Activated effector memory CD4-positive, alpha-beta T cell treated with anti-CD3 and anti-CD28 coated beads, Interleukin-2, amount 50 U/mL, for 16 hours (primary cell): ENCODE measurements at places on chromosomes 5 and 9.
A peak's percentile ranks its signal among the peaks of the same experiment; 100 is the strongest.

- no peak for DNase-seq
These were observed 196.2 kb downstream of the C9orf152 start for GRCh38 chr9:110011628-110012320.

- no peak for DNase-seq
These were observed 49.2 kb downstream of the SIL1 start for GRCh38 chr5:139148986-139149385.

GRCh38 chr5:41682641-41683040 is 172.2 kb upstream of the PLCXD3 start:
- DNase-seq, result no peak

- no peak for DNase-seq
These were observed 8.1 kb downstream of the FSD1L start for GRCh38 chr9:105455836-105456475.

DNA sequence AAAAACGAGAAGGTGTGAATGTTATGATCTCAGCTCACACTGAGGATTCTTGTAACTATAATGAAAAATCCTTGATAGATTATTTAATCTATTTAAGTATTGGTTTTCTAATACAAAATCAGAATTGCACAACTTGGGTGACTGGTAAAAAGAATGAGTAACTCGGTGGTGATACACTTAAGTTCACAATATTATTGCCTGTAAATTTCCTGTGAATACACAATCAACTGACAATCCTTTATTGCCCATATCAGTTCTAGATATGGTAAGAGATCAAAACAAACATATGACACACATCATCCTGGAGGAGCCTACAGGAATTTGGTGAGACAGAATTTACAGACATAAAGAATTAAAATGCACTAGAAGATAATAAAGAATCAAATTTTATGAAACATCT is 14.1 kb upstream of the LURAP1L start:
- no peak for DNase-seq

- peak; percentile 71 for DNase-seq
These were observed 86.3 kb upstream of the MELK start for GRCh38 chr9:36486329-36486932.

DNA sequence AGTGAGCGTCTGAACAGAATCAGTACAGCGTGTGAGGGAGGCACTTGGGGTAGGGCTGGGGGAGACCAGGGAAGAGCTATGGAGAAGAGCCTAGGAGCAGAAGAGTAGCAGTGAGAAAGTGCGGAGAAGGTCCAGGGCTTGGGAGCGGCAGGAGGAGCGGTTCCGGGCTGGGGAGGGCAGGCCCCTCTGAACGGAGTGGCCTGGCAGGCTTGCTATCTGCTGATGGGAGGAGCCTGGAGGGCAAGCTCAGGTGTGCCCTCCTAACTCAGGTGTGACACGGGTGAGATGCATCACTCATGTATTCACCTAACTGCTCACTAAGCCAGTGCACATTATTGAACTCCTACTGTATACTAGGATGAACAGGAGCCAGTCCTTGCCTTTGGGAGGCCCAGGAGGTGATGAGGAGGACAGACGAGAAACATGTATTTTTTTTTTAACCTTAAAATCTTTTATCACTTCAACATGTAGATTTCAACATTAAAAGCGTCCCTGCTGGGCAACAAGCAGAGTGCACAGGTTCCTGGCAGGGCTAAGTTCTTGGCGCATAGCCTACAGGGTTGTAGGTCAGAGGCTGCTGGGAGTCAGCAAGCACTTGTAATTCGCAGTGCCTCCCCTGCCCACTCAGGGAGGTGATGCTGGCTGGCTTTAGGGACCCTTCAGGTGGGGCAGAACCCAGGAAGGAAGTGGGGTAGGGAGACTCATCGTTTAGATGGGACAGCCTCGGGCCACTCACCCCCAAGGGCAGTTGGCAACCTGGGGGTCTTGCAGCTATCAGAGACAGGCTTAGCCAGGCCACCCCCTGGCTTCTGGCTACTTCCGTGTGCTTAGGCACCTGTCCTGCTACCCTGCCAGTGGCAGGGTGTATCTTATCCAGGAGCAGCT is 55.5 kb downstream of the TMOD1 start:
- DNase-seq, result peak; percentile 43

- no peak for DNase-seq
These were observed 146.9 kb upstream of the SLC1A3 start for GRCh38 chr5:36459176-36460135.

DNA sequence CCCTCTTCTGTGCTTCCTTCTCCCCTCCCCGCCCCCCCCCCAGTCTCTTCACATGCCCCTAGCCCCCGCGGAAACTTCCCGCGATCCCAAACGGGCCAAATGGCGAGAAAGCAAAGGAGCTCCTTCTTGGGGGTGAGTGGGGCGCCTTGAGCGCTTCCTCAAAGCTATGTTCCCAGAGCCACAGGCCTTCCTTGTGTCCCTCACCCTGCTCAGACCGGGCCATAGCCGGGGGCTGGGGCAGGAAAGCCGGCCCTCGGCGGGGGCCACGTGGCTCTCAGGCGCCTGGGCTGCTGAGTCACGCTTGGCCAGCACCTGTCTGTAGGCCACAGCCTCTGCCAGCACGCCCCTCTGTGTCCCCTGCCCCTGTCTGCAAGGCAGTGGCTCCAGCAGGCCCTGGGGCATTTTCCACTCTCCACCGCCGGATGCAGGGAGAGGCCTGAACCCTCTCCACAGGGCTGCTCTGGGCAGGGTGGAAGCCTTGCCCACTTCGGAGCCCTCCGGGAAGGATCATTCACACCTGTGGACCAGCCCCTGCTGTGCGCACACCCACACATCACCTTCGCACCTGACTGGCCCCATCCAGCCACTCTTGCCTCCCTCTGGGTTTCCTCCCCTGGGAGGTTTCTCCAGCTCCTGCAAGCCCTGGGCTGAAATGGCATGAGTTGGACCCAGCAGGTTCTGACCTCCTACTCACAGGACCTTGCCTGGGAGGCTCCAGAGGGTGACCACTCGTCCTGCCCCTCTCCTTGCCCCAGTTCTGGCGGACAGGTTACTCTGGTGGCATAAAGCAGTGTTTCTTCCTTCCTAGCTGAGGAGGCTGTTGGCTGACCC is 1.2 kb upstream of the SQSTM1 start:
- peak; percentile 83 for DNase-seq

DNA sequence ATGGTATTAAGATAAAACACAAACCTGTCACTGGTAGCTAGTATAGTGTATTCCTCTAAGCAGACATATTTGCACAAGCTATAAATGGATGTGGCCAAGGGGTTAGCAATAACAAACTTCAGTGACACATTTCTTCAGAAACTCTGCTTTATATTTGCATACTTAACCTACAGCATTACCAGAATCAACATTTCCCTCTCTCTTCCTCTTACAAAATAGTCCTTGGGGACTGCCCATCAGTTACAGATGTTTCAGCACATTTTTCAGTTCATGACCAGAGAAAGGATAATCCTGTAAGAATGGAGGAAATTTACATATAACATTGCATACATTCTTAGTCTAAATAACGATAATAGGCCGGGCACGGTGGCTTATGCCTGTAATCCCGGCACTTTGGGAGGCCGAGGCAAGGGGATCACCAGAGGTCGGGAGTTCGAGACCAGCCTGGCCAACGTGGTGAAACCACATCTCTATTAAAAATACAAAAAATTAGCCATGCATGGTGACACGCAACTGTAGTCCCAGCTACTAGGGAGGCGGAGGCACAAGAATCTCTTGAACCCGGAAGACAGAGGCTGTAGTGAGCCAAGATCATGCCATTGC is 25.3 kb upstream of the SLC1A1 start:
- DNase-seq, result no peak

- DNase-seq, result no peak
These were observed 31.7 kb downstream of the ITK start for GRCh38 chr5:157212307-157212706.

- DNase-seq, result no peak
These were observed 35.6 kb downstream of the MEF2C start for GRCh38 chr5:88847420-88847819.

DNA sequence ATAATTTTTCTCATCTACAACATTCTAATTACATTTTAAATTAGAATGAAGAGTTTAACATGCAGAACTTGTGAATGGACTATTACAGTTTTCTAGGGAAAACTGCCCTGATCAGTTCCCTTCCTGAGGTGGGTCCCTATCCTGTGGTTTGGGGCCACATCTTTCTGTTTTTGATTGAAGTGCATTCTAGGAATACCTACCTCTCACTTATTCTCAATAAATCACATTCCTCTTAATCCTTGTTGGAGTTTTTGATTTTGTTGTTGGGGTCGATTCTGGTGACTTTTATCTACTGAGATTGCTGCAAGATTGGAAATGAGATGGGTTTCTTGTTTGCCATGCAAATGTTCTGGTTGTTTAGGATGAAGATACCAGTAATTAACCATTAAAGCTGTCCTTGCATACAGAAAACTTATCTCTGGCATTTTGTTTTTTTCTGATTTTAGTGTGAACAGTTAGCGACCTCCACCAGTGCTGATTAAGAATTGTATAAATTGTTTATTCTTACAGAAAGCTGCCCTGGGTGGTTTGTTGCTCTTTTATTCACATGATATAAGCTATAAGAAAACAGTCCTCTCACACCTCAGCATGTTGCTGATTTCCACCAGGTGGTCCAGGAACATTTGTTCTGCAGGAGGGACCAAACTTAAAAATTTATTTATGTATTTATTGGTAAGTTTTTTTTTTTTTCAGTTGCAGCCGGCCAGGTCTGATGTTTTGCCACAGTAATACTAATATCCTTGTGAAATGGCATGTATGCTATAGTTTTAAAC is 269.9 kb downstream of the FANCC start:
- no peak for DNase-seq

- no peak for DNase-seq
These were observed 26.5 kb downstream of the TRMO start for GRCh38 chr9:97895695-97896332.

DNA sequence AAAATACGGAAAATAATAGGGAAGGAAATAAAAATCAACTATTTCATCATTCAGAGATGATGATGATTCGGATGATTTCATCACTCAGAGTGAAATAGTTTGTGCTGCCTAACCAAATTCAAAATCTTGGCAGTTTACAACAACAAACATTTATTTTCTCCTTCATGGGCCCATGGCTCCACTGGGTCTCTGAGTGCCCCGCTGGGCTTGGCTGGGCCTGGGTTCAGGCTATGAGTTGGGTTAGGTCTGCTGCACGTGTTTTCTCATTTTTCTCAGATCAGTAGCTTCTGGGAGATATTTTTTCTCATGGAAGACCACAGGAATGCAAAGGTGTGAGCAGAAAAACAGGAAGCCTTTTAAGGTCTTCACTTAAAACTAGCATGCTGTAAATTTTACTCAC is 24.0 kb upstream of the F2RL1 start:
- no peak for DNase-seq

- no peak for DNase-seq
These were observed 26.6 kb downstream of the MRPL22 start for GRCh38 chr5:154967421-154968024.

GRCh38 chr5:102670224-102670836 is 84.8 kb upstream of the PAM start:
- DNase-seq, result no peak

DNA sequence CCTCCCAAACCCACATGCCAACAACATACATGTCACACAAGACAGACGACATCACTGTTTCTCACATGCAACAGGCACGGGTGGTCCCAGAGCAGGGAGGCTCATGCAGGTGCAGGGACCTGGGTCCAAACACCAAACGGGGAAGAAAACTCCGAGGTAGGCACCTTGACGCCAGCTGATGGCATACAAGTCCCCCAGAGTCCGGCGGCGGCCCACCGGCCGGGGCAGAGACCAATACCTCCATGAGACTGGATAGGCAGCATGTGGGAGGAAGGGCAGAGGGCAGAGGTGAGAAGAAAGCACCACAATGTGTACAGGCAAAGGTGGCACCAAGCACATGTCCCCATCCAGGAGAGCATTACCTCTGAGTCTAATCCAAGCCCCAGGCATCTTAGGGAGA is 73.0 kb upstream of the UBTD2 start:
- no peak for DNase-seq

GRCh38 chr5:130549884-130550561 is 615.0 kb downstream of the HINT1 start:
- no peak for DNase-seq

GRCh38 chr5:72015103-72015548 is 92.1 kb upstream of the MAP1B start:
- DNase-seq, result no peak

DNA sequence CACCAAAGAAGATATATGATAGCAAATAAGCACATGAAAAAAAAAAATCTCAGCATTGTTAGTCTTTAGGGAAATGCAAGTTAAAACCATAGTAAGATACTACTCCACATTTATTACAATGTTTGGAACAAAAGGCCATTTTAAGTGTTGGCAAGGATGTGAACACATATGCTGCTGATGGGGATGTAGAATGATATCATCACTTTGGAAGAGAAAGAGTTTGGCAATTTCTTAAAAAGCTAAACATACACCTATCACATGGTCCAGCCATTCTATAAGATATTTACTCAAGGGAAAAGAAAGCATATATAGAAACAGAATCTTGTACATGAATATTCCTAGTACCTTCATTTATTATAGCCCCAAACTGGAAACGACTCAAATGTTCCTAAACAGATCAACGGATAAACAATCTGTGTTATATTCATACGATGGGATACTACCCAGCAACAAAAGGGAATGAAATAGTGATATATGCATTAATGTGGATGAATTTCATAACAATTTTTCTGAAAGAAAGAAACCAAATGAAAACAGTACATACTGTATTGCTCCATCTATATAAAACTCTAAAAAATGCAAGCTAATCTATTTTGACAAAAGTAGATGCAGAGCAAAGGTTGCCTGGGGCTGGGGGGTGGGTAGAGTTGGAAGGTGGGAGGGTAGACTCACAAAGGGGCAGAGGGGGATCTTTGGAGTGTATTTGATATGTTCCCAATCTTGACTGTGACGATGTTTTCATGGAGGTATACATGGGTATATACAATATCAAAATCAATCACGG is 45.7 kb upstream of the SMAD5 start:
- DNase-seq, result no peak

DNA sequence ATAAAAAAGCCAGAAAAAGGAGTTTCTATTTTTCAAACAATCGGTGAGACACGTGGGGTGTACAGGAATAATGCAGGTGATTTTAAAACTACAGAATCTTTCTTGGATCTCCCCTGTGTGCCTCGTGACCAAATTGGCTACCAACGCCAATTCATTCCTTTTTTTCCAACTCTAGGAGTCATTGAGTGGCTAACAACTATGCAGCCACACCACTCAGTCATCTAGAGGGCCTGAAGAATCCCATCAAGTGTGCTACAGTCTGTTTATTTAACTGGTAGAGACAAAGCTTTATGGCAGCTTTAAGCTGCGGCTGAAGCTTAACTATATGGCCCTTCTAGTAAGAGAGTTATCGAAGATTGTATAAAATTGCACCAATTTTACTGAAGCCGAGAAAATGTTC is 113.1 kb upstream of the NIPBL start:
- DNase-seq, result no peak

DNA sequence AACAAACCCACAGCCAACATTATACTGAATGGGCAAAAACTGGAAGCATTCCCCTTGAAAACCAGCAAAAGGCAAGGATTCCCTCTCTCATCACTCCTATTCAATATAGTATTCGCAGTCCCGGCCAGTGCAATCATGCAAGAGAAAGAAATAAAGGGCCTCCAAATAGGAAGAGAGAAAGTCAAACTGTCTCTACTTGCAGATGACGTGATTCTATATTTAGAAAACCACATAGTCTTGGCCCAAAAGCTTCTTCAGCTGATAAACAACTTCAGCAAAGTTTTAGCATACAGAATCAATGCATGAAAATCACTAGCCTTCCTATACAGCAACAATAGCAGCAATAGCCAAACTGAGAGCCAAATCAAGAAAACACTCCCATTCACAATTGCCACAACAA is 333.7 kb upstream of the EDIL3 start:
- no peak for DNase-seq
